Pancreas (tissue), 10 donors: ENCODE measurements at places on chromosomes 13 and 19. TPM values are rescaled to one million over a fixed set of nuclear protein-coding genes. Genes with fewer than 3 reads are reported as not detected.

TMPRSS9 gene
- polyA plus RNA-seq, result 0.14 TPM

CYP2F1 gene
- polyA plus RNA-seq, result not detected

SLITRK6 gene
- 0.15 TPM for polyA plus RNA-seq

GPR12 gene
- 0.05 TPM for polyA plus RNA-seq

PVR gene
- polyA plus RNA-seq, result 28.8 TPM

C13orf46 gene
- 12.0 TPM for polyA plus RNA-seq

OR7C1 gene
- not detected for polyA plus RNA-seq

SPART gene
- 5.9 TPM for polyA plus RNA-seq

ARHGEF18 gene
- 26.6 TPM for polyA plus RNA-seq

GAPDHS gene
- not detected for polyA plus RNA-seq

DNA sequence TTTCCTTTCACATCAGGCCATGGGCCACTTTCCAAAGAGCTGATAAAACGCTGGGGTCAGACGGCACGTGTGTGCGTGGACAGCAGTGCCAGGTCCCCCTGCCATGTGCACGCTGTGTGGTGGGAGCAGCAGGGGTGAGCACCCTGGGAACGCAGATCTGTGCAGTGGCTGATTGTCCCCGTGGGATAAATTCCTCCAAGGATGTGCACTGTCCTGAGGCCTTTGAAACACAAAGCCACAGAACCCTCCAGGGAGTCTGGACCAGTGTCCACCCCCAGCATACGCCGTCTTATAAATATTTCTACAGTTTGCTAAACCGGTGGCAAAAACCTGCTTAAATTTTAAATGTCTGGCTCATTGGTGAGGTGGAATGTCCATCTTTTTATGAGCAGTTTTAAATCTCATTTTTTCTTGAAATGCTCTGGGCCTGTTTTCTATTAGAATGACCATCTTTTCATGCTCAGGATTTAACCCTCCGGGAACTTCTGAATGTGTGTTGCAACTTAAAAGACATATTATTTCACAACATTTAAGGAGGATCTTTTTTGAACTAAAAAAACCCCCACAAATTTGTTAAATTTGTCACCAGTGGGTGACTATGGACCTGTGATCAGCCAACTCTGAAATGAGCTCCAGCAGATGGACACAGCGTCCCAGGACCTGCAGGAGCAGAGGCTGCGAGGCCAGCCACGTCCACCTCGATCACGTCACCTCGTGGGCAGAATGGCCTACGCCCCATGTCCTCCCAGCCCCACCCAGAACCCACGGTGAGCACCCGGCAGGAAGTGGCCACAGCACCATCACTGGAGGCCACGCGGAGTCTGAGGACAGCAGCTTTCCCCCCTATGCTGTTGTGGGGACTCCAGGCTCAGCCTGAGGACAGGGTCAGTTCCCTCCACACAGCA, 68.6 kb downstream of the RASA3 start:
- no peak for DNase-seq

- DNase-seq, result no peak
These were observed 177.3 kb downstream of the COL4A1 start for GRCh38 chr13:110129539-110130186.

DNA sequence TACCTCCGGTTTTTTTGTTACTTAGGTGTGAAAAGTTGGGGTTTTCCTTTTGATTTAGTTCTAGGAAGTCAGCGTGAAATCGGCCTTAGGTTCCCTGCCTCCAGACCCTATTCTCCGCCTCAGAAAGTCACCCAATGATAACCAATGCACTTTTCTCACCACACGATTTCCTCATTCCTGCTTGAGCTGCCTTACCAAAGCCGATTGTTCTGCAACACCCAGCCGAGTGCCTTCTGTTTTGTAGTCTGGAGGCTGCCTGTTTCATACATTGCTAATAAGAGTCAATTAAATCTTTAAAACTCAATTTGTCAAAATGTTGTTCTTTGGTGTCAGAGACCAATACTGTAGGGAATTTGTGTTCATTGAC, 39.7 kb downstream of the GJA3 start:
- DNase-seq, result no peak

GRCh38 chr19:49020931-49021895, 2.9 kb downstream of the CGB3 start:
- DNase-seq, result no peak

DNA sequence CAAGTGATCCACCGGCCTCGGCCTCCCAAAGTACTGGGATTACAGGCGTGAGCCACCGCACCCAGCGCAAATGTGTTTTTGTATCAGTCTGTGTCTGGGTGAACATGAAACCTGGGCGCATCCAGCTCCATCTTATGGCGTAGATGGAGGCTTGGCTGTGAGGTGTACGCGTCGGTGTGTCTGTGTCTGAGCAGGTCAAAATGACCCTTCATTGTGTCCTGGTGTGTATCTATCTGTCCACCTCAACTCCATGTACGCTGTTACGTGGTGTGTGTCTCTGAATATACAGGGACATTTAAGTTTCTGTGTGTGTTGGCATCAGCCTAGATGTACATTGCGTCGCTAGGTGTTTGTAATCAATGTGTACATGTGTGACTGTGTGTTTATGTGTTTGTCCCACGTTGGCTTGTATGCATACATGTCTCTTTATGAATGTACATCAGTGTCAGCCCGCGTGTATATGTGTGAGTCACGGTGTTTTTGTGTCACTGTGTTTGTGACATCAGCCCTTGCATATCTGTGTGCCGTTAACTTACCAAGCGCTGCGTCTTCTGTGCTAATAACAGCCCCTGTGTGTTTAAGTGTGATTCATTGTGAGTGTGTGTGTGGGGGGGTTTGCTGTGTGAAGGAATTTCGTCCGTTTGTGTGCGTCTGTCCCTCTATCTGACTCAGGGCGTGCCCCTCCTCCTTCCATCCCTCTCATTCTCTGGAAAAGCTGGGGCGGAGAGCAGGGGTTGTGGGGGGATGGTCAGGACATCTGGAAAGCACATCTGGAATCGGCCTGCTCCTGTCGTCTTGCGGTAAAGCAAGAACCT, 6.4 kb downstream of the AXL start:
- DNase-seq, result peak; percentile 50

DNA sequence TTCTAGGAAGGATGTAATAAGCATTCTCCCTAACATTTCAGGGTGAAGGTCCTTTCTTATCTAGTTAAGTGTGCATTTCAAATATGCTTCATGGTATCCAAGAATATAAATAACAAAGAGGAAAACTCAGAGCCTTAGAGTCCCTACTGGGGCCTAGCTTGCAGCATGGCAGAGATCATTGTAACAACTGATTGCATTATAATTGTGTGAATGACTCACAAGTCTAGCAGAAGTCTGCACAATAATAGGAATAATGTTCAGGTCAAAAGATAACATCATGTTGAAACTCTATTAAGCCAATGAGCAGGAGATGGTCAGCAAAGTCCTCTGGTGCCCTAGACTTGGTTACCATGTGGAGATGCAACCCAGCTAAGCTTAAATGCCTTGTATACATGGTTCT, 3.4 kb downstream of the POSTN start:
- no peak for DNase-seq

DNA sequence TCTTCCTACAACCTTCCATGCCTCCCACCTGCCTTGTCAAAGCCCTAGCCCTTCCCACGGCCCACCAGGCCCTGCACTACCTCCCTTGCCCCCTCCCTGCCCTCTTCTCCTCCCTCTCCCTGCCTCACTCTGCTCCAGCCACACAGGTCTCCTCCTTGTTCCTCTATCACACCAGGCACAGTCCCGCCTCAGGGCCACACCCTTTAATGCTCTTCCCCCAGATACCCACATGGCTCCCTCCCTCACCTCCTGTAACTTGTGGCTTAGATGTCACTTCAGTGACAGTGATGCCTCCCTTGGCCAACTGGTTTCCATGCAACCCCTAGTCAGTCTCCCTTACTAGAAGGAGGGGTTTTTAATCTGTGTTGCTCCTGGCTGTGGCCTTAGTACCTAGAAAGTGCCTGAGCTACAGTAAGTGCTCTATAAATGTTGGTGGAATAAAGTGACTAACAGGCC, 1.3 kb downstream of the SIRT6 start:
- no peak for DNase-seq

DNA sequence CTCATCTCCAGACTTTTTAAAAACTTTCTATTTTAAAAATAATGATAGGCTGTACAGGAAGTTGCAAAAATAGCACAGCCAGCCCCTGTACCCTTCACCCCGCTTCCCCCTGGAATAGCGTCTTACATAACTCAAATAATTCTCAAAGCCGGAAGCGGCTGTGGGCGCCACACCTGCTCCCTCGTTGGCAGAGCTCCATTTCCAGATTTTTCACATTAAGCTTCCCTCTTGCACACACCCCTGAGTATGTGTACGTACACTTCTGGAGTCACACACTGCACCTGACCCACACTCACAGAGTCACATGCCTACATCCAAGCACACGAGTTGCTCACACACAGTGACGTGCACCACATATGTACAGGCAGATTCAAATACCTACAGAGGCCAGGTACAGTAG, 24.9 kb upstream of the DPP9 start:
- DNase-seq, result no peak

- no peak for DNase-seq
These were observed 71.9 kb downstream of the WASF3 start for GRCh38 chr13:26629260-26629825.

DNA sequence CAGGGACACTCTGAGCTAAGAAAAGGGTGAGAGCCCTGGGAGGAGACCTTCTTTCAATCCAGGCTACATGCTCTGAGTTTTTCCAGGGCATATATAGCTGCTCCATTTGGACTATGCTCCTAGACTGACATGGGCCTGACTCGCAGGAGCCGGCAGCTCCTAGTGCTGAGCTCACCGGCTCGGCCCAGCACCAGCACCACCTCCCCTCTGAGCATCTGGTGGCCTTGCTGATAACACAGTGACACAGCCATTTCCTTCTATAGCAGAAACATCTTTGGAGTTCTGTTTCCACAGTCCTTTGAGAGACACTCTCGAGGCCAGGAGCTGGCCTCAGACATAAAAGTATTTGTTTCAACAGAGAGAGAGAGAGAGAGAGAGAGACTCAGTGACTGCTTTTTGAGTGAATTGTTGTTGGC, 184.9 kb downstream of the TM9SF2 start:
- DNase-seq, result peak; percentile 69

- DNase-seq, result no peak
These were observed 2.5 kb upstream of the S1PR4 start for GRCh38 chr19:3175781-3176714.

DNA sequence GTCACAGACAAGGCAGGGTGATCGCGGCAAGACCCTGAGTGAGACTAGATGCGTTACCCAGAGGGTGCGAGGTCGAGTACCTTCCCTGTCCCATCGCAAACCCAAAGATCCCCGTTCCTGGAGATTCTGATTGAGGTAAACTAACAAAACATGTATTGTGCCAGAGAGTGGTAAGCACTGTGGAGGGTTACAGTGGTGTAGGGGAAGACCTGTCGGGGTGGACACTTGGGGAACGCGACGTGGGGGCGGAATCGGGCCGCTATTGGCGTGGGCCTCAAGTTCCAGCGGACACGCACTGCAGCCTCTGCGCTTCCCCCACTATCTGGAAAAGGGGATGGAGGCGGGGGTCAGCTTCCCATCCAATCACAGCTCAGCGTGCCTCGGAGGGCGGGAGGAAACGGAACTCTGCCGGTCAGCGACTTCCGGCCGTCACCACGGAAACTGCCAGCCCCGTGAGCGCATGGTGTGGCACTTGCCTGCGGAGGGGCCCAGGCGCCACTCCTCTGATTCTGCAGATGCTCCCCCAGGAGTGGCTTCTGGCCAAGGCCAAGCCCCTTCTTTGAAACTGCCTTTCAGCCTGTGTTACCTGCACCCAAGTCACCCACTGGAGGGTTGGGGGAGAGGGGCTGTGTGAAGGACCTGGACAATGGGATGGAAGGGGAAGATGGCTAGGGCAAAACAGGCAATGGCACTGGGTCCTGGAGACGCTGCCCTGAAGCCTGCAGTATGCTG, 1.0 kb upstream of the UBE2M start:
- DNase-seq, result peak; percentile 85

GRCh38 chr19:57002710-57003109, 117.1 kb upstream of the USP29 start:
- DNase-seq, result no peak

GRCh38 chr13:106393776-106394175, 141.7 kb downstream of the EFNB2 start:
- no peak for DNase-seq

DNA sequence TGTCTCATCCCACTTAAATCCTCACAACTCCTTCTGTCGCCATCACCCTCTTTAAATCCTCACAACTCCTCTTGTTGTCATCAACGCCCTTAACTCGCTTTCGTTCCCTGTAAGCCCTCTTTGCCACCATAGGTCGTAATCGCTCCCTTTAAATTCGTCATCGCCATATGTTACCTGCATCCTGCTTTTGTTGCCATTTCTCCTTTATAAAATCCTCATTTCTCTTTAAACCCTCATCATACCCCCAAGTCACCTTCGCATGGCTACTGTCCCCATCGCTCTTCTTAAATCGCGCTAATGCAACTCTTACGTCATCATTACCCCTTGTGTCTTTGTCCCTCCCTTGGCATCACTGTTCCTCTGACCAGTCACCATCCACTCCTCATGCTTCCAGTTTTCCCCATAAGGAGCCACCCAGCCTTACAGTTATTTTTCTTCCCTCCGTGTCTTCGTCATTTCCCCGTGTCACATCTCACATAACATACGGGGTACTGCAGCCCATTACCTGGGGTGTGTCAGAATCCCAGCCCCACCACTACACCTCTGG, 539 bp downstream of the PLD3 start:
- no peak for DNase-seq

GRCh38 chr19:48815870-48816501, 5.2 kb upstream of the BCAT2 start:
- DNase-seq, result peak; percentile 67

GRCh38 chr19:9406798-9407352, 28.5 kb downstream of the ZNF266 start:
- peak; percentile 81 for DNase-seq

DNA sequence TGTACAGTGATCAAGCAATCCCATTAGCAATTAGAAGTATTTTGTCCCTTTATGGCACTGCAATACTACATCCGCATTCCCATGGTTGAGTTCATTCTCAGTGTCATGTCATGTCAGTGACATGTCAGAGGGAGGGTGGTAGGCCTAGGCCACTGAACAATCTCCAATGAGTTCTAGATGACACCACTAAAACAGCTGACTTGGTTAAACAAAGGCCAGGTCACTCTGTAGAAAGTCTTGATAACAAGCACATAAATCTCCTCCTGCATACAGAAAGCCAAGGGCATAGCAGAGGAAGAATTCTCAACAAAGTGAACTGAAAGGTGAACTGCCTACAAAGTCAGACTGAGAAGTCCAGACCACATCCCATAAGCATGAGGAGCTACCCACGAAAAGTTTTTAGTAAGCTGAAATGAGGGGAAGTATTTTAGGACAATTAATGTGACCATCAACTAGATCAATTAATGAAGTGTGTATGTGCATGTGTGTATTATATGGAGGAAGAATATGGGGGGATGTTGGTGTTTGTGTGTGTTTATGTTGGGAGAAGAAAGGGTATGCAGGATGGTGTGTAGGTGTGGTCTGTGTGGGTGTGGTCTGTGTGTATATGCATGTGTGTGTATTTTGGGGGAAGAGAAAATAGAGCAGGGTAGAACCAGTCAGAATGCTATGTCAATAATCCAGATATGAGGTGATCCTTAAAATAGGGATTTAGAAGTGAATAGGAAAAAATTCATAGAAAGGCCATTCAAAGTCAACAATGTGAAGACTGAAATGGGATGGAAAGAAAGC, 67.7 kb downstream of the TBC1D4 start:
- DNase-seq, result no peak

GRCh38 chr19:36392916-36393673, 14.1 kb upstream of the ZFP14 start:
- no peak for DNase-seq
